ENCODE measurements at places on chromosomes 2 and 18.

DNA sequence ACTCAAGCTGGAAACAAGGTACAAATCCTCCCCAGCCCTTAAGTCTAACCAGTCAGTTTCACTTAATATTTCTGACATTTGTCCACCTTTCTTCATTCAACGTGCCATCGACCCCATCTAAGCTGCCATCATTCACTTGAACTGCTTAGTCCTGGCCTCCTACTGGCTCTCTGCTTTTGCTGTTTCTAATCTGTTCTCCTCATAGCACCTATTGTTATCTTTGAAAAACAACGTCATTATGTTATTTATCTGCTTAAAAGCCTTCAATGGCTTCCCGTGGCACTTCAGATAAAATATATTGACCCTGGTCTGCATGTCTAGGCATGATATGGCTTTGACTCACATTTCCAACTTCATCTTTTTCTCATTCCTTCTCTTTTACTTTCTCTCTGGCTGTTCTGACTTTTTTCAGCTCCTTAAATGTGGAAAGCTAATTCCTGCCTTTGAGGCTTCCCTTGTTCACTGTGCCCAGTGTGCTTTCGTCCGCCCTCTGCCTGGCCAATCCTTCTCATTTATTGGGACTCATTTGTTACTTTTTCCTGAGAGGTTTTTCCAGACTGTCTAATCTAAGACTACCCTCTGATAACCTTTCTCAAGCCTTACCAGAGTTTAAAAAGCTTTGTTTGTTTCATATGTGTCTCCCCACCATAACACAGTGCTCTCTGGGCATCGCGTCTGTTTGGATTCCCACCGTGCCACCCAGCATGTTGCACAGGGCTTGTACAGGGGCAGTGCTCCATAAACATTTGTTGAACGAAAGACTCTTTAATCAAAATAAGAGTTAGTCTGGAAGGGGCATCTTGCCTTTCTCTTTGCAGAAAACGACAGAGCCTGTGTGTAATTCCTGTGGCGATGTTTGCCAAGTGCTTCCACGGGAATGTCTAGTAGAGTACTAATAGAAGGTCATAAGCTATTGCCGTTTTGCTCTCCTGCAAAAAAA is 183.9 kb downstream of the FMNL2 start:
- DNase-seq: no peak

DNA sequence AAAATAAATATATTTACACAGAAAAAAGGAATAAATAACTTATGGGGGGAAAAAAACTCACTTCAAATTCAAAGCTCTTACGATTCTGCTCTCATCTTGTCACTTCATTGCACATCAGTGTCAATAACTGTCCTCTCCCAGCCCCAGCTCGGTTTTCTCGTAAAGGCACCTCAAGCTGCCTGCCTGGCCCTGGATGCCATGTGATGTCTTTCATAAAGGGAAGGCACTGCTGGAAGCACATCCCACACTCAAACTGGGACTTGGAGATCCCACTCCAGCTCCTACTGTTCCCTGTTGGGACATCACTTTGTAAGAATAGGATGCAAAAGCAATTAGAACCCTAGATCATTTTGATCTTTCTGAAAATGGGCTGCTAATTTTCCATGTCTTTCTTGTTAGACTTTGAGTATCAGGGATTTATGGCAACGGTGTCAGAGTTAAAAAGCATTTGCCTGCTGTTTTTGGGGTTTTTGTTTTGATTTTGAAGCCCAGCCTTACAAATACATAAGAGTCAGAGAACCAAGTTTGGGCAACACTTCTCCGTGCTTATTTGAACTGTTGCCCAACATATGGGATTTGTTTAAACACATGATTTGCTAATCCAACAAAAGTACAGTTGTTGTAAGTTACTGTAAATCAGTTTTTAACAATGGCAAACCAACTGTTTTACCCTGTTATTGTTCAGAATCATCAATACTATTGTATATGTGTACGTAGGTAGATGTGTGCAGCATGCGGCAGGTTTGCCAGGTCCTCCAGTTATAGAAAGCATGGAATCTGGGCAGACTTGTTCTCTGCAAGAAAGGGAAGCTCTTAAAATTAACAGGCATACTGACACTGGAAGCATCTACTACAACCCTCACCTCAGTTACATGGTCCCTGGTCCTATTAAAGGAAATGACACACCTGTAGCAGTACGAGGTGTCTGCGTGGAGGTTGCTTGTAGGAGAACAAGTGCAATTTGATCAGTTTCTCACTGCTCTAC is 20.6 kb downstream of the SERTAD2 start:
- DNase-seq: no peak

GRCh38 chr2:208311321-208311720 is 45.3 kb downstream of the PIKFYVE start:
- no peak for DNase-seq

DNA sequence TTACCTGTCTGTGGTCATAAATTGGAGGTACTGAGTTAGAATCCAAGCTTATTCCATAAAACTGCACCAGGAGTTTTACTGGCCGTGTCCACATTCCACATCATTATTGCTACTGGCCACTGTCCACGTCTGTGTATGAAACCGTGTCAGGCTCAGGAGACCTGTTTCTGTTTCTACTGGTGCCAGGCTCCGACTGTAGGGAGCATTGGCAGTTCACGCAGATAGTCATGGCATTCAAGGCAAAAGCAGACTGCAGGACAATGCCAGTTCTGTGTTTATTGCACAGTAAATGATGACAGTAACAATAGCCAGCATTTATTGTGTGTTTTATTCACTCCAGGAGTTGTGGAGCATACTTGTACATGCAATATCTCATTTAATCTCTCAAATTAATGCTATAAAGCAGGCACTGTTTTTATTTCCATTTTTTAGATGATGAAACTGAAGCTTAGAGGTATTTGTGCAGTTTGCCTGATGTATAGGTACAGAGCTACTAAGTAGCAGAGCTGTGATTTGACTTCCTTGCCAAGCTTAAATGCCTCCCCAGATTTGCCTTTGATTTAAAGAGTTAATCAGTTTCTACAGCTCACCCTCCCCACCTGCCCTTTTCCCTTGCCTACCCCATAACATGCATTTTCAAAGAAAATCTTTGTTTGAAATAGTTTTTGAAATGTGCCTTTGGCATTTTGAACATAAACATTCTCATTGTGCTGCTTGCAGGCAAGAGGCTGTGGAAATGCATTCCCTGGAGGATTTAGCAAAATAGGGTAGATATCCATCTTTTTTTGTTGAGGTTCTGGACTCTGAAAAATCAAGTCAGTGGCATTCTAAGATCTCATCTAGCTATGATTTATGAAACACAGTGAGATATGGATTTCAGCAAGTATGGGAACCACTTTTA is 55.5 kb downstream of the MAP4K4 start:
- DNase-seq: no peak

DNA sequence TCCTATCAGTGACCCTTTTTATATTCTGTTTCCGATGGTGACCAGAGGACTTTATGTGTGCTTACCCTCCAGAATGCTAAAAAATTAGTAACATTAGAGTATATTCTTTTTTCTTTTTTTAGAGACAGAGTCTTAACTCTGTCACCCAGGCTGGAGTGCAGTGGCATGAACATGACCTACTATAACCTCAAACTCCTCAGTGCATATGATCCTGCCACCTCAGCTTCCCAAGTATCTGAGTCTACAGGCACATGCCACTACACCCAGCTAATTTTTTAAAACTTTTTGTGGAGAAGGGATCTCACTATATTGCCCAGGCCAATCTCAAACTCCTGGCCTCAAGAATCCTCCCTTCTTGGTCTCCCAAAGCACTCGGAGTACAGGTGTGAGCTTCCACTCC is 74.6 kb downstream of the MALT1 start:
- DNase-seq: no peak

GRCh38 chr2:121776885-121777698 is 21.6 kb downstream of the TSN start:
- DNase-seq: no peak

GRCh38 chr2:169258045-169258601 is 104.2 kb downstream of the LRP2 start:
- no peak for DNase-seq

DNA sequence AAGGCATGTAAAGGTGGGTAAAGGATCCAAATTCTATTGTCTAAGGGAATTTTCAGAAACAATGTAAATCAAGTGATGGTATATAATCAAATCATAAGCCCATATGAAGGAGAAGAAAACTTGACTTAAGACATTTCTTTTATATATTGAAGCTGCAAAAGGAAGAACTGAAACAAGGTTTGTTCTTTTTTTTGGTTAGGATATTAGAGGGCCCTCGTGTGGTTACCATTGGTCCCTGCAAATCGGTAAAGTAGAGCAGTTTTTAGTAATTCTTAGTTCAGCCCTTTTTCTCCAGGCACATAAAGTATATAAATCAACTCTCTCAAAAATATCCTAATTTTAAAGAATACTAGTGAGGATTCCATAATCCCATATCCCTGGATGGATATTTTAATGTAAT is 105.6 kb upstream of the STK17B start:
- DNase-seq: peak; percentile 68

All from CD4-positive, alpha-beta T cell treated with Interleukin-4 for 4 hours (primary cell).